ENCODE measurements at places on chromosomes 16 and 17.

- DNase-seq = peak; percentile 75
These were observed 10.2 kb upstream of the STRADA start for GRCh38 chr17:63751806-63752205.

DNA sequence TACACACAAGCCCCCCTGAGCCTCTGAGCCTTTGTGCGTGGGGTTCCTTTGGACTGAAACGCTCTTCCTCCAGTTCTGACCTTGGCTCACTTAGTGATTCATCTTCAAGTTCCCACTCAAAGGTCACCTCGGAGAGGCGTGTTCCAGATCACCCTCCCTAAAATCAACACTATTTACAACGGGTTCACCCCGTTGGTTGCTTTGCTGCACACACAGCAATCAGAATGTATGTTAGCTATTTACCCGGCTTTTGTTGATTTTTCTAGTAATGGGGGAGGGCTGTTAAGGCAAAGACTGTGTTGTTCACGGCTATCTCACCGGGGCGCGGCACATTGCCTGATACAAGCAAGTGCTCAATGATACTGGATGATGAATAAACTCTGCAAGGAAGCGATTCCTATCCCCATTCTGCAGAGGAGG, 977 bp downstream of the NAGPA start:
- DNase-seq = peak; percentile 30

GRCh38 chr17:67443931-67444595, 67.0 kb downstream of the PITPNC1 start:
- DNase-seq = no peak

GRCh38 chr16:8108991-8109509, 481.3 kb downstream of the TMEM114 start:
- DNase-seq = no peak

DNA sequence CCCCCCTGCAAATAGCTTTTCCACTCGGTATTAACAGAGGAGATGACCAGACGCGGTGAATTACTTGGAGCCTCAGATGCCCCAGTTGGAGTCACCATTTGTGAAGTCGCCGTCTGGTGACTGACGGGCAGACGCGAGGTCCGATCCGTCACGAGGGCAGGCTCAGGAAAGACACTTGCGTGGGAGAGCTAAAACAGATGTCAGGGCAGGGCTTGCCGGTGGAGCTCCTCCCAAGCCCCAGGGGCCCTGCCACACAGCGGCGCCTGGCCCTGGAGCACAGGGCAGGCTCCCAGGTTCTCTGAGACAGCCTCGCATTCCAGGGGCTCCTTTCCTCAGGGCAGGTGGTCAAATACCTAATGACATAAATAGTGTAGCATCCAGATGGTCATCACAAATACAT, 348.3 kb downstream of the C16orf95 start:
- no peak for DNase-seq

DNA sequence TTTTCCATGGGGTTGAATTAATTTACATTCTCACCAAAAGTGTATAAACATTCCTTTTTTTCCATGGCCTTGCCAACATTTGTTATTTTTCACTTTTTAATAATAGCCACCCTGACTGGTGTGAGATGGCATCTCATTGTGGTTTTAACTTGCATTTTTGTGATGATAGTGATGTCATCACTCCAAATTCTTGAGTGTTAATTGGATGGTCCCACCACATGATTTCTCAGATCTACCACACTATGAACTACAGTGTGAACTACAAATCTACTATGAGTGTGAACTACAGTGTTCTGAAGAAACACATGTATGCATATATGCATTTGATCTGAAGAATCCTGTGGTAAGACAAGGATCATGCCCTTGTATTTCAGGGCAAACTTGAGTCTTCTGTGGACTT, 340.1 kb downstream of the ABCC12 start:
- no peak for DNase-seq

GRCh38 chr16:66814734-66815133, 13.3 kb upstream of the TERB1 start:
- DNase-seq = no peak

- DNase-seq = no peak
These were observed 573 bp downstream of the CDT1 start for GRCh38 chr16:88804173-88804551.

- no peak for DNase-seq
These were observed 15.5 kb upstream of the CUEDC1 start for GRCh38 chr17:57970710-57971109.

- peak; percentile 63 for DNase-seq
These were observed 13.7 kb upstream of the LGALS3BP start for GRCh38 chr17:78993241-78993956.
